ENCODE measurements at places on chromosomes 12 and 14.

GRCh38 chr12:69007855-69008351 is 74.9 kb upstream of the CPM start:
- no peak for DNase-seq

DNA sequence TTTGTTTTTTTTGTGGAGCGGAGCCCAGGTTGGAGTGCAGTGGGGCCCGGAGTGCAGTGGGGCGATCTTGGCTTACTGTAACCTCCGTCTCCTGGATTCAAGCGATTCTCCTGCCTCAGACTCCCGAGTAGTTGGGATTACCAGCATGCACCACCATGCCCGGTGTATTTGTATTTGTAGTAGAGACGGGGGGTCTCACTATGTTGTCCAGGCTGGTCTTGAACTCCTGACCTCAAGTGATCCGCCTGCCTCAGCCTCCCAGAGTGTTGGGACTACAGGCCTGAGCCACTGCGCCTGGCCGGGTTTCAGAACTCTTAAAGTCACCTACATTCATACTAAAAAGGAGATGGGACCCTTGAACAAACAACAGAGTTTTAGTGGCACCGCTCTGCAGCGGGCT is 52.7 kb downstream of the KRT80 start:
- DNase-seq, result no peak

DNA sequence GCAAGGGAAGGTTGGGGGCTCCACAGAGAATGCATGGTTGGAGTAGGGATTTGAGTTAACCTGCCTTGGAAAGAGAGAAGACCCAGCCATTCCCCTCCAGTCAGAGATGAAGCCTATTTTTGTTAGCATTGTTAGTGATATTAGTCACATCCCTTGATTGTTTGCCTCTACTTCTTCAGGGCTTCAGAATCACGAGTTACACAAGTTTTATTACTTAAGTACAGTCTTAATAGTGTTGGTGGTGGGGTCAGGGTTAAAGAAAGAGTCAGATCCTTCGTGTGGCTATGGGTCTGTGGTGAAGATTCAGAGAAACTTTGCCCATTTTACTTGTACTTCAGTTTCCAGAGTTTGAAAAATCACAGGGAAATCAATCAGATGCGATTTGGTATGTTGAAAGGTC is 363.1 kb downstream of the LRIG3 start:
- DNase-seq, result no peak

GRCh38 chr14:84028080-84028604 is 1501.8 kb upstream of the FLRT2 start:
- DNase-seq, result no peak

DNA sequence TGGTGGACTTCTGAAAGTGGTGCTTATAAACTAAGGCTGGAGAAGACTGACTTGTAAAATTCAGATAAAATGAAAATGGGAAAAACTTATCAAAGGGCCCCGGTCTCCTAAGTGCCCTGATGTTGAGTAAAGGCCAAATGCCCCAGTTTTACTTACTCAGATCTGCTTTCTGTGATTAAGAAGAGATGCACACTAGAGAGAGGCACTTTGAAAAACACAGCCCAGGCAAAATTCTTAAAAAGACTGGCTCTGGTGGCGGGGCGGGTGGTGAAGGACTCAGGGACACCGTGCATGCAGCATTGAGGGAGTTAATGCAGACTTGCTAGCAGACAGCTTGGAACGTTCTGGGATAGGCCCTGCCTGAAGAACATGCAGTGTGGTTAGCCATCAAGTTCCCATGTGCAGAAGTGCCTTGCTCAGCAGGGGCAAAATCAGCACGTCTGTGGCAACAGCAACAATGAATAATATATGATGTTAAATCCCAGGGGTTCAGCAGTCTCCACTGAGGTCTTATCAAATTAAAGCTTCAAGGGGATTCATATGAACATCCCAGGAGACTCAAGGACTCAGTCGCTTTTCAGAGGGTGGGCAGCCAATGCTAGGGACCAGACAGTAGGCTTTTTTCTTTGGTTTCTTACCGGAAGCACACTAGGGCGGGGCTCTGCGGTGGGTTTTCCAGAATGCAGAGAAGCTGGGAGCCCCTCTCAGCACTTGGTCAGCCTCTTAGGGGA is 105.0 kb downstream of the DAD1 start:
- DNase-seq, result no peak

DNA sequence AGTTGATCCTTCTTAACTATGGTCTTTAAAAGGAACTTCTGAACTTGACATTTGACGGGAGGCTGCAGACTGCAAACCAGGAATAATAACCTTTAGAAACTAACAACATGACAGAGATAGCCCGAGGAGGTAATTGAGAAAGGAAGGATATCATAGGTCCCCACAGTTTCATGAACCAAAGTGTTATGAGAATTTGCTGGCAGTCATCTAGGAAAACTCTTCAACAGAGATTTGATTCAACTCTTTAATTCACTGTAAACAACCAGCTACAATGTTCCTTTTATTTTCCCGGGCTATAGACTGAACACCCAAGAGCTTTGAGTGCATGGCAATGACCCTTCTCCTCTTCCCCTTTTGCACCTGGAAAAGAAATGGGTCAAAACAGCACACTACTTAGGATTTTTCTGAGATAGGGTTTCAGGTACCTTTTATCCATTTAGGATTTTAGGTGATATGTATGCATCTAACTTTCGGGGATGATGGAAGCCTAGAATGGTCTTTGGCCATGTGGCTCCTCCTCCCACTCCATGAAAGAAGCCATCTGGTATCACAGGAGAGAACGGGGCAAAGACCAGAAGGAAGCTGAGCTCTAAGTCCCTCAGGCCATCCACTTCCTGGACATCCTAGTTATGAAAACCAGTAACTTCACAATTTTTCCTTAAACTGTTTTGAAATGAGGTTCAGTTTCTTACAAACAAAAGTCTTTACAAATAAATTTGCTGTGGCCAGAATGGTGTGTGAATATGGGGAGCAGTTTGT is 23.0 kb downstream of the GLT8D2 start:
- DNase-seq, result no peak

DNA sequence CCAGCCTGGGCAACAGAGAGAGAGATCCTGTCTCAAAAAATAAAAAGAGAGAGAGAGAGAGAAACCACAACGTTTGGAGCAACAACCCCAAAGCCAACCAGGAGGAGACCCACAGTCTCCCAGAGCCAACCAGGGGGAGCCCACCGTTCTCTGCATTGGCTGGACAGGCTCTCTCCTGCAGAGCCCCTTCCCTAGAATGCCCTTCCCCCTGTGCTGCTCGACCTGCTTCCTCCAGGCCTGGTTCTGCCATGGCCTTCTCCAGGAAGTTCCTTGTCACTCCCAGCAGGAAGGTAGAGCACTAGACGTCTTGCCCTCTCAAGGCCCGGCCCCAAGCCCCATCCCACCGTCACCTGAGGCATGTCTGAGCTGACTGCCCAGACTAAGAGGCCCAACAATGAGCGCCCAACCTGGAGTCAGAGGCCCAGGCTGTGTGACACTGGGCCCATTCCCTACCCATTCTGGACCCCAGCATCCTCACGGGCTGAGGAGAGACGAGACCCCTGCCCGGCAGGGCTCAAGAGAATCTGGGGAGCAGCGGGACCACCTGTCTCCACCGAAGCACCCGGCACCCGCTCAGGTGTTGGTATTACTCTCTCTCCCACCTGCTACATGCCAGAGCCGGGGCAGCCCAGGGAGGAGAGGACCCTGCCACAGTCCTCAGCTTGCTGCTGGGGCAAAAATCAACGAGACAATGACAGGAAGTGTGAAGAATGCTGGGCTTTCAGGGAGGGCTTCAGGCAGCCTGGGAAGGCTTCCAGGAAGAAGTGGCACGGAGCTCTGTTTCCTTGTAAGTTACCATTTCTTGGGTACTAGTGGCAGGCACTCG is 61.2 kb downstream of the DIO3 start:
- no peak for DNase-seq
